GM23338 (cell line): ENCODE measurements at places on chromosomes 4 and X. TPM values are rescaled to one million over a fixed set of nuclear protein-coding genes. Genes with fewer than 3 reads are reported as not detected.

DNA sequence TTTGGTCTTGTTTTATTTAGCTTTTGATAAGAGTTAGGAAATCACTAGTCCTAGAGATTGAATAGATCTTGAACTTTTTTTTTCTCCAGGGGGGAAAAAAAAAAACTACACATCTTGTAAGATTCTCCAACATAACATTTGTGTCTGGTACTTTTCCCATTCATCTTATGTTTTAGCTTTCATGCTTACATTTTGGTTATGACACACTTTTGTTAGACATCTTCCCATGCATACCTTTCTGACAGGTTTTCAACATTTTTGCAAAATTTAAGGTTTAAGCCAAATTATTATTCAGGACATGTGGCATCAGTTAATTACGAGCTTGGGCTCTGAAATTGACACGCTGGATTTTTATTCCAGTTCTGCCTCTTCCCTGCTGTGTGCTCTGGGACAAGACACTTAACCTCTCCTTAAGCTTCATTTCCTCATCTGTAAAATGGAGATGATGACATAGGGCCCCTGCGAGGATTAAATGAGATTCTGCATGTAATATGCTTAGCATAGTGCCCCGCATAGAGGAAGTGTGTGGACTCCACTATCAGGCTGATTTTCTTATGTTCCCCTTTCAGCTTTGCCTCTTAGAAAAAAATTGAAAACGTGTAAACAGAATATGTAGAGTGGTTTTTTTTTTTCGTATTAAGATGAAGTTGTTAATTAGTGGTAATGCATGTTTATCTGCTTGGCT is 5.3 kb downstream of the KIT start:
- no peak for DNase-seq
- H3K4me3 ChIP-seq, result no peak overlapping the region
- no peak overlapping the region for H3K27ac ChIP-seq
- H3K4me1 ChIP-seq, result peaks cover 43% of the 10 kb centered on the region

Gene GCNA
- total RNA-seq, result 1.5 and 2.7 TPM in 2 replicates

DNA sequence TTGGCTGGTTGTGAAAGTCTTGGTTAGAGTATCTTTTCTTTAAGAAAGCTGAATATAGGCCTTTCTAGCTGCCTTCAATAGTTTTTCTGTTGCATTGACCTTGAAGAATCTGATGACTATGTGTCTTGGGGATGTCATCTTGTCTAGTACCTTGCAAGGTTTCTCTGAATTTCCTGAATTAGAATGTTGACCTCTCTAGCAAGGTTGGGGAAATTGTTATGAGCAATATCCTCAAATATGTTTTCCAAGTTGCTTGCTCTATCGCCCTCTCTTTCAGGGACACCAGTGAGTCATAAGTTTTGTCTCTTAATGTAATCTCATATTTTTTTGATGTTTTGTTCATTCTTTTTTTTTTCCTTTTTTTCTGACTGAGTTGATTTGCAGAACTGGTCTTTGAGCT is 194.7 kb downstream of the RAB28 start:
- no peak overlapping the region for H3K27ac ChIP-seq
- DNase-seq, result no peak
- H3K27me3 ChIP-seq, result no peaks in the 10 kb centered on the region
- no peaks in the 10 kb centered on the region for H3K4me1 ChIP-seq
- no peaks in the 10 kb centered on the region for H3K36me3 ChIP-seq

DNA sequence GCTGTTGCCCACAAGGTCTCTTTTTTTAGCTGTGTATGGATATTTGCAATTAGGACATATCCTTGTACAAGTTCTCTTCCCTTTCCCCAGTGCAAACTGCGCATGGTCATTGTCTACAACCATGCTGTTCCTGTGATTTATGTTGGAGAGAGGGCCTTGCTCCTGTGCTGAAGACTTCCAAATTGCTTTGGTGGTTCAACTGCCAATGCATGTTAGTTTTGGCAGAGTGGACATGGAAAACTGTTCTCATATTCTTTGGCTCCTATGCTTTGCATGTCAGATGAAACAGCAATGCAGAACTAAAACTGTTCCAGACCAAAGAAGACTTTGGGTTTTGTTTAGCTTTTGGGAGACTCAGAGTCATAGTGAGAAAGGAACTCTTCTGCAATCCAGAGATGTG is 148.8 kb upstream of the EDNRA start:
- no peaks in the 10 kb centered on the region for H3K4me1 ChIP-seq
- no peaks in the 10 kb centered on the region for H3K36me3 ChIP-seq
- H3K27me3 ChIP-seq, result no peaks in the 10 kb centered on the region
- H3K4me3 ChIP-seq, result no peak overlapping the region
- no peak for DNase-seq

Gene SLC9A7
- 11.0 and 15.4 TPM in 2 replicates for total RNA-seq

GRCh38 chrX:139324756-139325155 is 205.8 kb upstream of the F9 start:
- H3K27ac ChIP-seq, result no peak overlapping the region
- H3K4me3 ChIP-seq, result no peak overlapping the region
- H3K27me3 ChIP-seq, result no peaks in the 10 kb centered on the region
- no peaks in the 10 kb centered on the region for H3K4me1 ChIP-seq
- DNase-seq, result no peak
- no peaks in the 10 kb centered on the region for H3K36me3 ChIP-seq

DNA sequence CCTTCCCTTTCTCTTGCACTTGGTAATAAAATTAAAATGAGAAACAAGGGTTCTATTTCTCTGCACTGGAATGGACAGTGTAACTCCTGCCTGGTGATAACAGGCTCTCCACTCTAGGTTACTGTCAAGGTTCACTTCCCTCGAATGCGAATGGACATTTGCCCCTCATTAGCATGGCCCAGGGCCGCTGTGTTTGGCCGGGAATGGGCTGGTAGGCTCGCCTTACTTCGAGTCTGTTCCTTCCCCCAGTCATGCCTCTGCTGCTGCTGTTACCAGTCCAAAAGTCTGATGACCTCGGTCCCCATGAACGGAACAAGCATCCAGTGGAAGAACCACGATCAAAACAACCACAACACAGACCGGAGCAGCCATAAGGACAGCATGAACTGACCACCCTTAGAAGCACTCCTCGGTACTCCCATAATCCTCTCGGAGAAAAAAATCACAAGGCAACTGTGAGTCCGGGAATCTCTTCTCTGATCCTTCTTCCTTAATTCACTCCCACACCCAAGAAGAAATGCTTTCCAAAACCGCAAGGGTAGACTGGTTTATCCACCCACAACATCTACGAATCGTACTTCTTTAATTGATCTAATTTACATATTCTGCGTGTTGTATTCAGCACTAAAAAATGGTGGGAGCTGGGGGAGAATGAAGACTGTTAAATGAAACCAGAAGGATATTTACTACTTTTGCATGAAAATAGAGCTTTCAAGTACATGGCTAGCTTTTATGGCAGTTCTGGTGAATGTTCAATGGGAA is 61.5 kb downstream of the EDNRA start:
- no peaks in the 10 kb centered on the region; the same call in 1 of the 2 replicates for H3K36me3 ChIP-seq
- H3K4me3 ChIP-seq, result no peak overlapping the region
- H3K27ac ChIP-seq, result no peak overlapping the region
- DNase-seq, result peak; percentile 10
- H3K27me3 ChIP-seq, result no peaks in the 10 kb centered on the region

DNA sequence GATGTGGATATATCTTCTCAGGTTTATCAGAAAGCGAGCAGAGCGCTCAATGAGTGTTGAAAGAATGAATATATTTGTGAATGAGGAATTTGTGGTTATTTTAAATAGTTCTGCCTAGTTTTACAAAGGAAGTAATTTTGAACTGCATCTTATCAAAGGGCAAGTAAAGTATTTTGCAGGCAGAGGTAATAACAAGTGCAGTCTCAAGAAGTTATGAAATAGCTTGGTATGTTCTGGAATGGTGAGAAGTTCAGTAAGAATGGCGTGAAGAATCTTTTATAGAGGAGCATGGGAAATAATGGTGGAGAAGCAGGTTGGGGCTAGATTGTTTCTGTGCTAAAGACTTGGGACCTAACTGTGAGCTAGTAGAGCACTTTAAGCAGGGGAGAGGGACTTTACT is 10.9 kb downstream of the TMA16 start:
- H3K27me3 ChIP-seq, result no peaks in the 10 kb centered on the region
- no peak overlapping the region for H3K27ac ChIP-seq
- no peak overlapping the region for H3K4me3 ChIP-seq

GRCh38 chr4:1206299-1207156 is 34.1 kb upstream of the SPON2 start:
- no peaks in the 10 kb centered on the region for H3K36me3 ChIP-seq
- H3K27ac ChIP-seq, result no peak overlapping the region
- no peak for DNase-seq
- H3K4me1 ChIP-seq, result no peaks in the 10 kb centered on the region

- H3K27ac ChIP-seq, result no peak overlapping the region
- H3K27me3 ChIP-seq, result no peaks in the 10 kb centered on the region
- no peaks in the 10 kb centered on the region; the same call in 1 of the 2 replicates for H3K36me3 ChIP-seq
- H3K4me3 ChIP-seq, result no peak overlapping the region
Observed at GRCh38 chr4:11914406-11914805, 485.7 kb upstream of the HS3ST1 start.

Gene CFAP99
- not detected in 2 replicates for total RNA-seq

Gene STARD8
- 3.5 and 5.6 TPM in 2 replicates for total RNA-seq

GRCh38 chr4:117481742-117482141 is 396.4 kb upstream of the TRAM1L1 start:
- H3K4me3 ChIP-seq, result no peak overlapping the region
- no peak overlapping the region for H3K27ac ChIP-seq
- H3K27me3 ChIP-seq, result no peaks in the 10 kb centered on the region
- no peak for DNase-seq

DNA sequence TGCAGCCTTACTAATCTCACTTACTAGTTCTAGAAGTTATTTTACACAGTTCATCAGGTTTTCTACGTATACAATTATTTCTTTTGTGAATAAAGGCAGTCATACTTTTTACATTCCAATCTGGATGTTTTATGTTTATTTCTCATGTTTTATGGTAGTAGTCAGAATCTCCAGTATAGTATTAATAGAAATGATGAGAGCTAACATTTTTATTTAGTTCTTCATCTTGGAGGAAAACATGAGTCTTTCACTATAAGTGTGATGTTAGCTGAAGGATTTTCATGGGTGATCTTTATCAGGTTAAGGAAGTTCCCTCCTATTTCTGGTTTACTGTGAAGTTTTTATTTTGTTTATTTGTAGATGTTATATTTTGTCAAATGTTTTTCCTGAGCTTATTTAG is 256.1 kb upstream of the GIMD1 start:
- H3K27me3 ChIP-seq, result no peaks in the 10 kb centered on the region
- no peak for DNase-seq
- no peak overlapping the region for H3K4me3 ChIP-seq
- H3K4me1 ChIP-seq, result no peaks in the 10 kb centered on the region
- no peak overlapping the region for H3K27ac ChIP-seq

DNA sequence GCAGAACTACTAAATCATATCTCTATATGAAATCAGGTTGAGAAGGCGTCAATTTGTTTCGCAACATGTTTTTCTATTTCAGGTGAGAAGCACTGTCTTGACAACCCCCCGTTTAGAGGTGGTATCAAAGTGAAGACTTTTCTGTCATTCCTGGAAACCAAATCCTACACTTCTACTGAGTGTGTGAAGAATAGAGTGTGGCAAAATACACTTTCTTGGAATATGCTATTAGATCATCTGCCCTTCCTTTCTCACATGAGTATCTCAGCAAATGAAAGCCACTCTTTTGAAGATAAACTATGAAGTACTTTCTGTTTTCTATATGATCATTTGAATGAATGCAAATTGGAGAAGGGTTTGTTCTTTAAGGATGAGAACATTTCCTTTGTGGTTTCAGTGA is 174.0 kb upstream of the FMR1 start:
- H3K4me3 ChIP-seq, result no peak overlapping the region
- H3K27me3 ChIP-seq, result no peaks in the 10 kb centered on the region
- no peak overlapping the region for H3K27ac ChIP-seq

Gene DAPP1
- total RNA-seq, result not detected in 2 replicates

DNA sequence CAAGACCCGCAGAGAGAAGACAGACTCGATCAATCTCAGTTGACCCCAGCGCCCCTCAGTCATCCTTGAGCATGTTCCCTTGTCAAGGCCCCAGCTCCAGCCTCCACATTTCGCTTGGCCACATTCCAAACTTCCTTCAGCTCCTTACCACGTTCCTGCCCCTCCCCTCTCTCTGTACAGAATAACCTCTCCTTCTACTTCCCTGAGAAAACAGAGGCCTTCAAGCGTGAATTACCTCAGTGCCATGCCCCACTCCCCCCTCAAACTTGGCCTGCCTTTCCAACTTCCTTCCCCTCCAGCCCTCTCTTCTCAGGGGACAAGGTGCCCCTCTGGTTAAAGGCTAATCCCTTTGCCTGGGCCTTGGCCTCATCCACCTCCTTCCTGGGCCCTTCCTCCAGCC is 3.2 kb upstream of the RIPPLY1 start:
- DNase-seq, result no peak
- no peaks in the 10 kb centered on the region for H3K36me3 ChIP-seq
- H3K27me3 ChIP-seq, result no peaks in the 10 kb centered on the region
- no peak overlapping the region for H3K4me3 ChIP-seq
- no peaks in the 10 kb centered on the region for H3K4me1 ChIP-seq

Gene RPA4
- 0.47 and 1.4 TPM in 2 replicates for total RNA-seq
